ENCODE measurements at places on chromosomes 6 and 20. TPM values are rescaled to one million over a fixed set of nuclear protein-coding genes. Genes with fewer than 3 reads are reported as not detected.

ADGRF1 gene
- 71.5 TPM for polyA plus RNA-seq

TIAM2 gene
- 19.2 TPM for polyA plus RNA-seq

PRR18 gene
- polyA plus RNA-seq = 0.27 TPM

MYCT1 gene
- polyA plus RNA-seq = 16.2 TPM

EPPIN gene
- polyA plus RNA-seq = 0.36 TPM

GLP1R gene
- 0.93 TPM for polyA plus RNA-seq

NMBR gene
- polyA plus RNA-seq = 0.28 TPM

LCA5 gene
- 10.7 TPM for polyA plus RNA-seq

GTF3C6 gene
- 81.5 TPM for polyA plus RNA-seq

PPP1R16B gene
- 7.3 TPM for polyA plus RNA-seq

ANGPT4 gene
- 0.27 TPM for polyA plus RNA-seq

PCED1A gene
- 85.7 TPM for polyA plus RNA-seq

TRIM10 gene
- 0.44 TPM for polyA plus RNA-seq

- no peak for DNase-seq
Observed at GRCh38 chr6:159608961-159609651, 83.9 kb downstream of the SOD2 start.

DNA sequence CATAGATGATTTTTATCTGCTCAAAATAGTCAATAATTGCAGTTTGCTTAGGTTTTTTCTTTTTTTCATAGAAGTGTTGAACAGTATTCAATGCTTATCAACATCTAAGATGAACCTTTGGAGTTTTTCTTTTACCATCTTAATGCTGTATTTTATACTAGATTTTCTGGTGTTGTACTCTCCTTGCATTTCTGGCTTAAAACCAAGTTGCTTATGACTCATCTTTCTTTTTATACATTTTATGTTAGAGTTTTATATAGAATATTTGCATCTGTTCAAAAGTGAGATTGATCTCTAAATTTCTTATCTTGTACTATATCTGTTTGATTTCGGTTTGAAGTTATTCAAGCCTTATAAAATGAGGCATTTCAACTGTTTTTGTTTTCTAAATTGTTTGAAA lies 232.5 kb downstream of the RFPL4B start:
- no peak for DNase-seq

- DNase-seq = no peak
Observed at GRCh38 chr6:12873691-12874090, 157.1 kb downstream of the PHACTR1 start.

DNA sequence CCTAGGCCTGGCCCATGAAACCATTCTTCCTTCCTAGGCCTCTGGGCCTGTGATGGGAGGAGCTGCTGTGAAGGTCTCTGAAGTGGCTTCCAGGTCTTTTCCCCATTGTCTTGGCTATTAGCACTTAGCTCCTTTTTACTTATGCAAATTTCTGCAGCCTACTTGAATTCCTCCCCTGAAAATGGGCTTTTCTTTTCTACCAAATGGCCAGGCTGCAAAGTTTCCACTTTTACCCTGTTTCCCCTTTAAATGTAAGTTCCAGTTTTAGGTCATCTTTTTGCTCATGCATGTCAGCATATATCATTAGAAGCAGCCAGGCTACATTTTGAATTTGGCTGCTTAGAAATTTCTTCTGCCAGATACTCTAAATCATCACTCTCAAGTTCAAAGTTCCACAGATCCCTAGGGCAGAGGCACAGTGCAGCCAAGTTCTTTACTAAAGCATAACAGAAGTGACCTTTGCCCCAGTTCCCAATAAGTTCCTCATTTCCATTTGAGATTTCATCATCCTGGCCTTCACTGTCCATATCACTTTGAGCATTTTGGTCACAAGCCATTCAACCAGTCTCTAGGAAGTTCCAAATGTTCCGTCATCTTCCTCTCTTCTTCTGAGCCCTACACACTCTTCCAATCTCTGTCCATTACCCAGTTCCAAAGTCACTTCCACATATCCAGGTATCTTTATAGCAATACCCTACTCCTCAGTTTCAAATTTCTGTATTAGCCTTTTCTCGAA lies 71.9 kb downstream of the TBC1D7 start:
- no peak for DNase-seq

DNA sequence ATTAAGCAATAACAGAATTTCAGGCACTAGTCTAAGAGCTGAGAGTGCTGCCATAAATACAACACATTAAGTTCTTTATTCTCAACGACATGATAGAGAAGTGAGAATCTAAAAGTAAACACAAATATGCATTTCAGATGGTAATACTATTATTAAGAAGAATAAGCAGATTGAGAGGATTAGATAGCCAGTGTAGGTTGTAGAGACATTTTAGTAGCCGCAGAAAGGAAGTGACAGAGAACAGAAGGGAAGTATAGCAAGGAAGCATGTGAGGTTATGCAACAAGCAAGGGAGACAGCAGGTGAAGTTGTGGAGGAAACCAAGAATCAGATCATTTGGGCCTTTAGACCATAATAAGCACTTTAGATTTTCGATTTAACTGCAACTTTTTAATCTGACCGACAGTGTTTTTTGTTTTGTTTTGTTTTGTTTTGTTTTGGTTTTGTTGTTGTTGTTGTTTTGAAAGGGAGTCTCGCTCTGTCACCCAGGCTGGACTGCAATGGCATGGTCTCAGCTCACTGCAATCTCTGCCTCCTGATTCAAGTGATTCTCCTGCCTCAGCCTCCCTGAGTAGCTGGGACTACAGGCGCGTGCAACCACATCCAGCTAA lies 737.0 kb upstream of the ADGRB3 start:
- no peak for DNase-seq

- DNase-seq = peak; percentile 84
Observed at GRCh38 chr6:79868098-79868722, 79.1 kb downstream of the ELOVL4 start.

- DNase-seq = no peak
Observed at GRCh38 chr6:103002282-103002681, 1608.8 kb downstream of the GRIK2 start.

GRCh38 chr6:30345852-30346251 lies 896 bp downstream of the RPP21 start:
- DNase-seq = no peak

DNA sequence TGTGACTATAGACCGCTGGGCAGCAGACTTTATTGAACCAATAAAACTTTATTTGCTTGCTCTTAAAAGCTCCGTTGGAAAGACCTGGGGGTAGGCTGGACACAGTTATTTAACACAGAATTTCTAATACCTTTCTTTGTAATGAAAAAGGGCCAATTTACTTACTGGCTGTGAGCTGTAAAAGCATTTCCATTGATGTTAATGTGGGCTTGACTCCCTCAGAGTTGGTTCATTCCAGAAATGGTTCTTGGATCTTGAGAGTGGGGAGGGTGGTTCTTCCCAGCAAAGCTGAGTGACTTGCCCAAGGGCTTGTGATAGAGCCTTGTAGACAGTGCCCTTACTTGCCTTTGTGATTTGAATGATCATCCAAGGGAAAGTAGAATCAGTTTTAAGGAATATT lies 100.6 kb downstream of the SOX4 start:
- DNase-seq = no peak

- no peak for DNase-seq
Observed at GRCh38 chr6:16633961-16634360, 127.3 kb downstream of the ATXN1 start.

- no peak for DNase-seq
Observed at GRCh38 chr20:62776692-62777527, 19.4 kb upstream of the MRGBP start.

DNA sequence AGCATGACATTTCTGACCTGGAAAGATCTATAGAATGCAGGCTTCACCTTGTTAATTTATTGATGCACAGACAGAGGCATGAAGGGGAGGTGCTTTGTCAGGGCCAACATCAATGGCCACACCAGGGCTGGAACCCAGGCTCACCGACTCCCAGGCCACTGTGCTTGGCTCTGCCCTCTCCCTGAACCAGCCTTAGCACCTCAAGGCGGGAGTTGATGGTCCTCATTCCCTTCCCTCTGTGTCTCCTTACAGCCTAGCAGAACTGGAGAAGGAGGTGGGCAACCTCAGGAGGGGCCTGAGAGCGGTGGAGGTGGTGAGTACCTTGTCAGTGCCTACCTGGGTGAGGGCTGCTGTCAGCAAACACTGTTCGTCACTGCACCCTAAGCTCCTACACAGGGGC lies 35.6 kb downstream of the MOCS1 start:
- DNase-seq = no peak

DNA sequence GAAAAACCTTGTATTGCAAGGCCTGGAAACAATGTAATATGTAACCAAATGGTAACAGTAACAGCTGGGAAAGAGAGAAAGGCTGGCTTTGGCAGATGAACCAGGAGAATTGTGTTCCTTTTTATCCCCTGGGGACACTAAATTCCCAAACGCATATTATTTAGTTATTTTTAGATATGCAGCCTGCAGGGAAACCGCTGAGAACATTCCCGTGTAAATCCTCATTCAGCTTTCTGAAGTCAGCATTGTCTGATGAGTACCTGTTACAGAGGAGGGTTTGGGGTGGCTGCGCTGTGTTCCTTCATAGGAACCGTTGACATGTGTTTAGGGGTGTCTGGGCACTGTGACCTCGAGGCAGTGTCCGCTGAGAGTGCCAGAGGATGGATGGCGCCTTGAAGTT lies 101.3 kb downstream of the SMOC2 start:
- no peak for DNase-seq

GRCh38 chr6:42555477-42556457 lies 8.1 kb upstream of the UBR2 start:
- DNase-seq = no peak

GRCh38 chr20:42212391-42212790 lies 594.2 kb upstream of the CHD6 start:
- DNase-seq = no peak

DNA sequence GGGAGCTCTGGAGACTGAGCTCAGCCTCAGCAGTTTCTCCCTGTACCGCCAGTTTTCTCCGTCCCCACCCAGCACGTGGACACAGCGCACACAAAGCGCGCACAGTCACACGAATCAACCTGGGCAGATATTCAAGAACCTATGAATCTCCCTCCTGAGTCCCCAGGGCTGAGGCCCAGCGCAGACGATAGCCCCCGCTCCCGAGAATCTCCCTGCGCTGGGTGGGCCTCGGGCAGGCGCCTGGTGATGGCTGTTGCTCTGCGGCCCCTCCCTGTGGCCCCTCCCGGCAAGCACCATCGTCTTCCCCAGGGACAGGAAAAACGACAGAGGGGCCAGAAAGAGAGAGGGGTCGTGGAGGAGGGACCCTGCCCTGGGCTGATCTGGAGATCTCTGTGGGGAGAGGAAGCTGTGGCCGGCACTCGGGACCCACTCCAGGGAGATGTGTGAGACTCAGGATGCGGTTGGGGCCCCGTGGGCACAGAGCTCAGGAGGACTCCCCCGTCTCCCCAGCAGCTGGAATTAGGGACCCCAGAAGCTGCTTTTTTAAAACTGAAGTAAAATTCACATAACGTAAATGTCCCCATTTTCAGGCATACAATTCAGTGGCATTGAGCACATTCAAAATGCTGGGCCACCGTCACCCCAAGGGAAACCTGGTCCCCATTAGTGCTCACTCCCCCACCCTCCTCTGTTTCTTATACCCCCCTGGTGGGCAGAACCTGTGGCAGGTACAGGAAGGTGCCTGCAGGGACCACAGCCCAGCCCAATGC lies 330.8 kb downstream of the TAF4 start:
- no peak for DNase-seq

- no peak for DNase-seq
Observed at GRCh38 chr6:114543696-114544095, 200.9 kb upstream of the HS3ST5 start.

All from renal pelvis (tissue), 12 donors.